Daoy (cell line): ENCODE measurements at places on chromosomes 11 and 22. TPM values are rescaled to one million over a fixed set of nuclear protein-coding genes. Genes with fewer than 3 reads are reported as not detected.

DNA sequence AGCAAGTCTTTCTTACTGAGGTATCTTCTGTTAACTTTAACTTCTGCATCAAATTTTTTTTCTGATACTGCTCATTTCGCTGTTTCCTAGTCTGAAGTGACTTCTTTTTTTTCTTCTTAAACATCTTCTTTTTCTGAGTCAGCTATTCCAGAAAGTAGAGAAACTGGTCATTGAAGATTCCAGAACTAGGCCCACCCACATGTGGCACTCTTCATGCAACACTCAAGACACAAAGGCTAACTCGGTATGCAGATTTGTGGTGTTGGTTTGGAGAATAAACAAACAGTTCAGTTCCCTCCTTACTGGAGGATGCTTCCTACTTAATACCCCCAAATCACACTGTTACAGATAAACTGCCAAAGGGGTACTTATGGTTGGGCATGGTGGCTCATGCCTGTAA lies 25.2 kb upstream of the MTCH2 start:
- DNase-seq: no peak

CHADL gene
- total RNA-seq: 0.46 TPM in 1 of 2 replicates, not detected in the other

- no peak for DNase-seq
These were observed 95.4 kb downstream of the TIMP3 start for GRCh38 chr22:32896891-32897290.

GRCh38 chr11:79807506-79807905 lies 366.7 kb upstream of the TENM4 start:
- DNase-seq: no peak

PRG3 gene
- not detected in 2 replicates for total RNA-seq

DNA sequence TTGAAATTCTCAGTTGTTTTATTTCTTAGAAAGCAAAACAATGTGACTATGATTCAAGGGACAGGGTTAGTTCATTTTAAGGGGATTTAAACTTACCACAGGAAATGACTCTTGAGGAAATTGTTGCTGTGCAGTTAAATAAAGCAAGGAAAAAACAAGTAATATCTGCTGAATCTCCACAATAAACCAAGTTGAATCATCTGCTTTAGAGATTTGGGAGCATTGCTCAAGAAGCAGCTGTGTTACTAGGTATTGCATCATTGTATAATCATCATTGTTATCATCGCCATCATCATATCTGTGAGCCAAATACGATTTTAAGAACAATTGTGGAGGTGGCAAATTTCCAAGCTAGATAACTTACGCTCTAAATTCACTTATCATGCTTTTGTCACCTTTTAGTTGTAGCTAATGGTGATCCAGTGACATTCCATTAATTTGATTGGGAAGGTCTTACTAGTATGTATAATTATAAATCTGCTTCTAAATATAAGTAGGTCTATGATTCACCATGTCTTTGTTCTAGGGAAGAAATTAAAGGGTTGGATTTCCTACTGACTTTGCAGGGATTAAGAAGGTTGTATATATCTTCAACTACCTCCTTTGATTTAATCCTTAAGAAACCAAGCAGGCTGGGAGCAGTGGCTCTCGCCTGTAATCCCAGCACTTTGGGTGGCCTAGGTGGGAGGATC lies 19.9 kb downstream of the MMP10 start:
- DNase-seq: peak; percentile 67

DNA sequence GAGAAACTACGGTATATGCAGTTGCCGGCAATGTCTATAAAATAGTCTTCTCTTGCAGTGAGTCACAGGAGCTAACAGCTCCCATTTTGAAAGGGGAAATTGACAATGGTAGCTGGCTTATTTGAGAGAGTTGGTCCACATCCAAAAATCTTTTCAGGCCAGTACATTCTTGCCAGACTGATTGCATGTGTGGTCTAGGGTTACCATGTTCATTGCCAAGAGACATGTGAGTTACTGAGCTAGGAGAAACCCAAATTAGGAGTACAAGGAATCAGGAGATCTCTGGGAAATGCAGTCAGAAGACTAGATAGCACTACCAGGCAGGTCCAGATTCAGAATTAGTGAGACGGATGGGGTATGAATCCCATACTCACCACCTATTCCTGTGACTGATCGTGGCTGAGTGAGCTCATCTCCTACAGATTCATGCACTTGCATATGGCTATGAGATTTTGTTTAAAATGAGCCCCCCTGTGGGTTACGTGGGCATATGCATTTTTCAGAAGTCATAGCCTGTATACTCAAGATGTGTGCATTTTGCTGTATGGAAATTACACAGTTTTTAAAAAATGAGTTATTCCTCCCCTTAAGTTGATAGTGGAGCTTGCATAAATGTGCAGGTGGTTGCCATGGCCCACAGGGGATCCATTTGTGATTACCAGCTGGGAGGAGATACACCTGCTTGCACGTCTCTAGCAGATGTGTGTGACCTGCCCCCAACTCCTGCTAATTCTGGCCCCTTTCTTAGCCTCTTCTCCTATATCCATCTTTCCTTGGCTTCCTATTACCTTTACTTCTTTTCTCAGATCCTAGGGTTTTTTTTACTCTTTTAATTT lies 102.7 kb downstream of the COMMD9 start:
- DNase-seq: peak; percentile 32

- DNase-seq: no peak
These were observed 14.9 kb downstream of the ADORA2A start for GRCh38 chr22:24442352-24442744.

DNA sequence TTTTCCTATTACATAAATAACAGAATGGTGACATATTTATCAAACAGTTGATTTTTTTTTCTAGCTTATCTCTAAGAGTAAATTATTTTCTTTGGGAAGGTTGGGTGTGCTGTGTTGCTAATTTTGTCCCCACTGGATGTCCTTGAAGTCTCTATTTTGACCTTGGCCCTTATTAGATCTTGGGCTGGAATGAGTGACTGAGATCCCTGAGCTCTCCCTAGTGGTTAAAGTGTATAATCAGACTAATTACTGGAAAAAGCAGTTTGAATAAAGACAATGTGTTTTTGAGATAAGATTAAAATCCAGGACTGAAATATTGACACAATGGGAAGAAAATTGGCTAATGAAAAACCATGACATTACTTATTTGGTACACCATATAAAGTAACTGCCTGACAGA lies 56.1 kb downstream of the AASDHPPT start:
- DNase-seq: no peak

DNA sequence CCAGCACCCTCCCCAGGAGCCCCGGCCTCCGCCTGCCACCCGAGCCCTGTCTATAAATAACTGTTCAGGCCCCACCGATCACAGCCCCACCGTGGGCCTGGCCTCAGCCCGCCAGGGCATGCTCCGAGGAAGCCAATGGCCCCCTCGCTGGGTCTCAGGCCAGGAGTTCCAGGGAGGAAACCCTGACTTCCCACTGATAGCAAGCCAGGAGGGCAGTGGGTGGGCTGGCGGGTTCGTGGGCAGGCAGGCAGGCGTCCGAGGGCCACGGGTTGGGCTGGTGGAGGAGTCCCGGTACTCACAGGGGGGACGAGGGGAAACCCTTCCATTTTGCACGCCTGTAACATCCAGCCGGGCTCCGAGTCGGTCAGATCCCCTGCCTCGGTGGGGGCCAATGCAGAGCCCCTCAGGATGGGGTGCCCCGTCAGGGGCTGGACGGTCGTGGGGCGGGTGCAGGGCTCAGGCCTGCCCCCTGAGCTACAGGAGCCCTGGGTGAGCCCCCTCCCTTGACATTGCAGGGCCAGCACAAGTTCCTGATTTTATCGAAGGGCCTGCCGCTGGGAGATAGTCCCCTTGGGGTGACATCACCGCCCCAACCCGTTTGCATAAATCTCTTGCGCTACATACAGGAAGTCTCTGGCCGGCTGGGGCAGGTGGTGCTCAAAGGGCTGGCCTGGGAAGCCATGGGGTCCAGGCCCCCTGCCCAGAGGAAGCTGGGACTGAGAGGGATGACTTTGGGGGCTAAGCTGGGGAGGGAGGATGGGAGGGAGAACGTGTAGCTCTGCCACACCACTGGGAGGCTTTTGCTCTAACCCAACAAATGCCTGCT lies at the start of gene SPI1:
TSS of gene SPI1 (minus strand) at position 538 of the 826 bp plus-strand sequence. CDS start at position 344, 194 bp downstream.
- DNase-seq: no peak
